ENCODE measurements at places on chromosomes 16 and 17. TPM values are rescaled to one million over a fixed set of nuclear protein-coding genes. Genes with fewer than 3 reads are reported as not detected.
A peak's percentile ranks its signal among the peaks of the same experiment; 100 is the strongest.

DNA sequence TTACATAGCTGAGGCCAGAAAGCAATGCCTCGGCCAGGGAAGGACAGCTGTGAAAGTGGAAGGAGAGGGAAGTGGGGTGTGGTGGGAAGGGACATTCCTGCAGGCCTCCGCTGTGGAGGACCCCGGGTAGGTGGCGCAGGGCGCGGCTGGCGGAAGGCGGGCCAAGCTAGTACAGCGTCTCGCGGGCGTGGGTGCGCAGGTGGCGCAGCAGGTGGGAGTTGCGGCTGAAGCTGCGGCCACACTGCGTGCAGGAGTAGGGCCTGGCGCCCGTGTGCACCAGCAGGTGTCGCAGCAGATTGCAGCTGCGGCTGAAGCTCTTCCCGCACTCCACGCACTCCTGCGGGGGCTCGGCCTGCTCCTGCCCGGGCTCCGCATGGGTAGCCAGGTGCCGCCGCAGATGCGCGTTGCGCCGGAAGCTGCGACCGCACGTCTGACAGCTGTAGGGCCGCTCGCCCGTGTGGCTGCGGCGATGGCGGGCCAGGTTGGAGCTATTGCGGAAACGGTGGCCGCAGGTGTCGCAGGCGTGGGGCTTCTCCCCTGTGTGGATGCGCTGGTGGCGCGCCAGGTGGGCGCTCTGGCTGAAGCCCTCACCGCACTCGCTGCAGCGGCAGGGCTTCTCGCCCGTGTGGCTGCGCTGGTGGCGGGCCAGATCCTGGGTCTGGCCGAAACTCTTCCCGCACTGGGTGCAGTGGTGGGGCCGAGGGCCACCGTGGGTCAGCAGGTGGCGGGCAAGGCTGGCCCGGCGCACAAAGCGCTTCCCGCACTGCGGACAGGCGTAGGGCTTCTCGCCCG lies 10.0 kb downstream of the ZSCAN10 start:
- no peak for DNase-seq

DNA sequence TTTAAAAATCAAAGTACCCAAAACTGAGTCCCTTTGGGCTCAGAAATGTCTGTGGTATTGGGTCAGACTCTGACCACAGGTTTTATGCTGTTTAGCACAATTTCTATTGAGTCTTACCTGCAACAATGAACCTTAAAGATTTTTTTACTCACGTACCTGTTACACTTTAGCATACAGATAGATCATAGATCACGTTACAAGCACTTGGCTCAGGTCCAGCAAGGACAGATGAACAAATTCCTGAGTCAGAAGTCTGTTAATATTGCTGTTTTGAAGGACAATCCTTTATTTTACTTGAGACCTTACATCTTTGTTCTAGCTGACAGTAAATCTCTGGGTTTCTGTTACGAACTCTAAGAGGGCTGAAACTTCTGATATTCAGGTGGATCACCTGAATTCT lies 12.8 kb downstream of the SLC7A6OS start:
- no peak for DNase-seq

The SPHK1 gene
- 8.0 TPM for polyA plus RNA-seq

The TEKT5 gene
- 69.1 TPM for polyA plus RNA-seq

- peak; percentile 79 for DNase-seq
Observed at GRCh38 chr16:58628845-58629732, 537 bp downstream of the CNOT1 start.

DNA sequence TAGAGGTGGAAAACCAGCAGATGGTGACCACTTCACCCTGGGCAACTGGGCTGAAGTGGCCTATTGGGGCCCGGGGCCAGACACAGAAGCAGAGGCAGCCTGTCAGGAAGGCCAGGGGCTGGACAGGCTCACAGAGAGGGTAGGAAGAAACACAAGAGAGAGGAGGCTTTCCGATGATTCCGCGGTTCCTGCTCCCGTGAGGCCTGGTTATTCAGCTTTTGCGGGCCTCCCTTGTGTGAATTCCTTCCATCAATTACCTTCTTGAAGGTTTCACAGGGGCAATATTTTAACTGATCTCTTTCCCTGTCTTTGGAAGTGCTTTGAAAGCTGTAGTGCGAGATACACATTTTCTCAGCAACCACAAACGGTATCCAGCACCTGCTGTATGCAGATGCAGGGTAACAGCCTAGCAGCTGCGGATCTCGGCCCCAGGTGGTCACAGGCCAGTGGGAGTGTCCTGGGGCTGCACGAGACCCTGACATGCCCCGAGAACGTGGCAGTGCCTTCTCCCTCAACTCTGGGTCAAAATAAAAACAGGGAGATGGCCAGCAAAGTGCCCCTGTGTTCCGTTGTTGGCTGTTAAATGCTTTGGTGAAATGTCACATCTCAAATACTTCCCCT lies 11.6 kb upstream of the CMIP start:
- no peak for DNase-seq

The CCL3 gene
- polyA plus RNA-seq = 6.2 TPM

DNA sequence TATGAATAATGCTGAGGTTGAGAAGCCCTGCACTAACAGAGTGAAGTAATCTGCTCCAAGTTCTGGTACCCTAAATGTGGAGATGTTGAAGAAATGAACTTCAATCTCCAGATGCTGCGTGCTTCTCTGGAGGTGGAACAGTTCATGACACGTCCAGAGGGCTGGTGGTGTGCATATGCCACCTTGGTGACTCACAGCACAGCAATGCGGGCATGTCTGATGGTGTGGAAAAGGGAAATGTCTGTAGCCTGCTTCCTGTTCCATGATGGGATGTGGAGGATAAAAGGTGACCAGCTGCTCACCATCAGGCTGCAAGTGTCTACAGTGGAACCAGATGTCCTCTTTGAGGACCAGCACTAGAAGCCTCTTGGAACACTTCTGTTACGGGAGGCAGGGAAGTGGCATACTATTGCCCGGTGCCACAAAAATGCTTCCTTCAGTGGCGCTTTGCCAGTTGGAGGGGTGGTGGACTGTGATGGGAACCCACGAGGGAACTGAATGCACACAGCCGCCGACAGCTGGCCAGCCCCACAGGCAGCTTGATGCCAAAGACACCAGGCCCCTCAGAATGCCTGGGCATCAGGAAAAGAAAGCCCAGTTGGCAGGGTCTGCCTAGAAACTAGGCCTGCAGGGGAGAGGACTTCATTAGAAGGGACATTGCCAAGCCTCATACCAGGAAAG lies 19.9 kb downstream of the SNX11 start:
- DNase-seq = no peak

The GJC1 gene
- polyA plus RNA-seq = 19.3 TPM

- DNase-seq = no peak
Observed at GRCh38 chr16:13390093-13390985, 488.9 kb downstream of the SHISA9 start.

DNA sequence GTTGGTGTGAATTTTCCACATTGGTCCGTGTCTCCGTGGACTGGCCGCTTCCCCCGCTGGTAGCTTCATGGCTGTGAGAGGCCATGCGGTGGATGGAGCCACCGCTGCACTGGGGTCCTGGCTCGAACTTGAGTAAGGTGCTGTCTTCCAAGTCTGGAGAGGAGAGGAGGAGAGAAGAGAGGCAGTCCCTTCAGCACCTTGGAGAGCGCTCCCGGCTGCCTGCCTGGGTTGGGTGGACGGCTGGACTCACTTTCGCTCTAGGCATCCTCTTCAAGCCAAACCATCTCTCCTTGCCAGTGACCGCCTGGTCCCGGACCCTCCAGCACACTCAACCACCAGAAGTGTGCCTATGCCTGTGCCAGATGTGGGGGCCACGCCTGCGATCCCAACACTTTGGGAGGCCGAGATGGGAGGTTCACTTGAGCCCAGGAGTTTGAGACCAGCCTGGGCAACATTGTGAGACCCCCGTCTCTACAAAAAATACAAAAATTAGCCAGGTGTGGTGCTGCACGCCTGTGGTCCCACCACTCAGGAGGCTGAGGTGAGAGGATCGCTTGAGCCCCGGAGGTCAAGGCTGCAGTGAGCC lies 6.2 kb downstream of the JPH3 start:
- DNase-seq = peak; percentile 73

GRCh38 chr17:51685287-51685909 lies 425.1 kb downstream of the UTP18 start:
- DNase-seq = no peak

The FBXO47 gene
- 5.8 TPM for polyA plus RNA-seq

GRCh38 chr16:77539421-77540034 lies 104.7 kb upstream of the ADAMTS18 start:
- no peak for DNase-seq

The XAF1 gene
- 10.4 TPM for polyA plus RNA-seq

DNA sequence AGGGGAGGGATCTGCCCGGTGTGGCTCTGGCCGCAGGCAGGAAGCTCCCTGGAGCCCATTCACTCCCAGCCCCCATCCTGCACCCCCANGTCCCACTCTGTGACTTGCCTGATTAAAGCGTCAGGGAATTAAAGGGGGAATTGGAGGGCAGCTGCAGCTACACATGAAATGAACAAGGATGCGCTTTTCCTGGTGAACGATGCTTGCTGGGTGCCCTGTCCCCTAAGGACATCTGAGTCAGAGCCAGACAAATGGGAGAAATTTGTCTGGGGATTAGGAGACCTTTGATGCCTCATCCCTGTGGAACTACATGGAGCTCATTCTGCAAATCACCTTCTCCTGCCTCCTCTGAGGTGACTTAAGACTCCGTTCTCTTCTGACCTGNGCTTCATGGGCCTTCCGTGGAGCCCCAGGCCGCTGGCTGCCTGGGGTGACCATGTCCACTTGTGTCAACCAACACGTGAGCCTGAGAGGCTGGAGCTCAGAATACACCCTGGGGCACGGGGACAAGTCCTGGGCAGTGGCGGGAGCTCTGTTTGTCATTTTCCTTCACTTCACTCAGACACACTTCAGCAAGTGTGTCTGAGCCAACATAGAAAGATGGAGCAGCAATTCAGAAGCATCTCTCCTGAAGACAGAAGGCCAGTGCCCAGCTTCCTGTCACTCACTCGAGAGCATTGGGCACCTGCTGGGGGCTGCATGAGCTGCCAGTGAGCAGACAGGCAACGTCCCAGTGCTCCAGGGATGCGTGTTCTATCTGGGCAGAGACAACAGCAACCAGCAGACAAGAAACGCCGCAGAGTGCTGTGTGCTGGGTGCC lies 54.1 kb downstream of the METRNL start:
- DNase-seq = peak; percentile 6

Measured in testis (tissue), 5 donors.